Non-pigmented ciliary epithelial cell (primary cell): ENCODE measurements at places on chromosomes 4 and X.

- DNase-seq = peak; percentile 38
Measured at GRCh38 chrX:68827848-68828624, 785 bp upstream of the EFNB1 start.

GRCh38 chrX:52923781-52924241 is 26.7 kb downstream of the FAM156B start:
- no peak for DNase-seq

DNA sequence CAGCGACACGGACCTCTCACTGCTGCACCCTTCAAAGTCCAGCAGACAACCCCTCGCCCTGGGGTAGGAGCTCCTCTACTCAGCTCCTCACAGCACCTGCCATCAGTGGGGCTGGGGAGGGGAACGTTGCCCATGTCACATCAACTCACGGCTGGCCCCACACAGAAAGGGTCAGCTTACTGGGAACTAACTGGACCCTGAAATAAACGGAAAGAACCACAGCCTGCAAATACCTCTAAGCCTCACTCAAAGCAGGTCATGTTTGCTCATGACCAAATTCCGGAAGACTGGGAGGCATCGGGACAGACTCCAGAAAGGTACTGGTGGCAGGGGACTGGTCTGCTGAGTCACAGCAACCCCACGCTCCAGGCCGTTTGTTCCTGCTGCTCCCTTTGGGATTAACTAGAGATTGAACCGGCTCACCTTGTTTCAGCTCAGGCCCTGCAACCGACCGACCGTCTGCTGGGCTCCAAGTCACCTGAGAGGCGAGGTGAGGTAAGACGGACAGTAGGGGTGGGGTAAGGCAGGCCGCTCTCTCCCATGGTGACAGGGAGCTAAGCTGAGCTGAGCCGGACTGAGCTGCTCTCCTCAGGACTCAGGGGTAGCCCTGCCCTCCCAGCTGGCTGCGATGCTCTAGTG is 5.6 kb downstream of the G6PD start:
- DNase-seq = no peak

- DNase-seq = no peak
Measured at GRCh38 chr4:9923195-9923812, 98.0 kb downstream of the SLC2A9 start.

DNA sequence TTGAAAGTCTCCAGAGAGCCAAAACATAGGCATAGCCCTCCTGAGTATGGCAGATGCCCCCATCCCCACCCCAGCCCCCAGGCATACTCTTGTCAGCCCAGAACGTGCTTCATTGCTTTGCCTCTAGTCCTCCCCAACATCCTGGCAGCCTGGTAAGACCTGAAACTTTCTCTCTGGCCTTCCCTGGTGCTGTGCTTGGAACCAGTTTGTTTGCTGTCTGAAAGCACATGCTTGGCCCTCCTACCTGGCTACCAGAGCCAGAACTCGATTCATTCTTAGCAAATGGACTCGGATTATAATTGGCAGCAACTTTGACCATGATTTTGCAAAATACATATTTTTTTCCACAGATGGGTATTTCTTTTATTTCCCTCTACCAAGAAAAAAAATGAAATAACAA is 248.1 kb downstream of the USP46 start:
- no peak for DNase-seq

GRCh38 chr4:117156806-117157205 is 71.4 kb upstream of the TRAM1L1 start:
- no peak for DNase-seq

GRCh38 chr4:2637956-2638552 is 101.6 kb downstream of the FAM193A start:
- no peak for DNase-seq

DNA sequence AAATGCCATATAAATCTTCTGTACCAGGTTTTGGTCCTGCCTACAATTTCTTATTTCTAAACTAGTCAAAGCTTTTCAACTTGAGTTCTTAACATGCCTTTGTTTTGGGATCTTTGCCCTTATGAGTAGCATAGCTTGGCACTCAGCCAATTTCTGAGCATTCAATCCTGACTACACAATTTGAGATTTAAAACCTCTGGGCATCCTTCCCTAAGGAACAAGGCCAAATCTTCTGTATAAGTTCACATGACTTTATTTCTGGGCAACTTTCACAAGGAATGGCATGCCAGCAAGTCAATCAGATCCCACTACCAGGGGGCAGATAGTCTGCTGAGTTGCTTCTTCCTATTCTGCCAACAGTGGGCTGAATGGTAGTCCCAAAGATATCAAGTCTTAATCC is 254.2 kb downstream of the ADAMTS3 start:
- DNase-seq = peak; percentile 26

GRCh38 chr4:162241857-162242256 is 78.1 kb upstream of the FSTL5 start:
- DNase-seq = no peak

DNA sequence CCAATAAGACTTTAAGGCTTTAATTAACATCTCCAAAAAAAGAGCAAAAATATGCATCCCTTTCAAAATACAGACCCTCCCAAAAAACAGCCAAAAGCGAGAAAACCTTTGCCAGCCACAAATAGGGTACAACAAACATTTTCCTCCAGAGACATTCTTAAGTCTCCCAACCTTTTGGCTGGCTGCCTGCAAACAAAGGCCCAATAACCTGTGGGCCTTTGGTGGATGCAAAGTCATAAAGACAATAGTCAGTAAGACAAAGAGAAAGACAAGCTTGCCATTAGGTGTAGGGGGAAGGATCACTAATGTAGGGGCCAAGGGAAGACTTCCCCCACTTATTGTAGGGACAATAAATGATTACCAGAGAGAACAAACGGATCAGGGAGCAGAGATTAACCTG is 215.5 kb upstream of the ZFP42 start:
- no peak for DNase-seq

DNA sequence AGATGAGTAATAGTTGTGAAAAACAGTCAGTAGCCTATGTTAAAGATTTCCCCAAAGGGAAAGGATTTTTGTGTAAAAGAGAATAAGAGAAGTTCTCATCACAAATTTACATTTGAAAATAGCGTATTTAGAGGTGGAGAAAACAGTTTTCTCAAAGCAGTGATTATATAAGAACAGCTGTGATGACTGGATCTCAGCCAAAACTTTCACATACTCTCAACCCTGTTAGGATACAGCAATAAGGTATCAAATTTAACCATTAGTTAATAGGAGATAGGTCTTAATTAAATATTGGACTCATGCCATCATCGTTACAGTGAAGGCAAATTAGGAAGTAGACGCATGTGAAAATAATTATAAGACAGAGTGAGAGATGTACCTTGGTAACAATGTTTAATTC is 622.7 kb downstream of the PCDH18 start:
- DNase-seq = no peak

- DNase-seq = no peak
Measured at GRCh38 chr4:88457307-88458103, 586 bp downstream of the HERC5 start.

DNA sequence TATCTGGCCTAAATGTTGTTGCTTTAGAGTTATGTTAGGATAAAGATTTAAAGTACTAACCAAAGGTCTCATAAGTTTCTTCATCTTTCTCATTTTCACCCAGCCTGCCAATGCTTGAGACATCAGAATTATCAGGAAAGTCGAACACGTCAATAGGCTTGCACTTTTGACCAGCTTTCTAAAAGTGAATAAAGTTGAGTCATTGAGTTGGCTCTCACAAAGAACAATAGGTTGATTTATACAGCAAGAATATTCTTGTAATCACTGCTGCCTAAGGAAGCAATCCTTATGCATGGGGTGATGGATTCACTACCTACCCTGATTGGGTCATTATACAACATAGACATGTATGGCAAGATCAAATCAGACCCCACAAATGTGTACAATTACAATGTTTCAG is 5.0 kb downstream of the CENPU start:
- peak; percentile 51 for DNase-seq

- DNase-seq = peak; percentile 24
Measured at GRCh38 chrX:46408553-46409407, 136.4 kb downstream of the ZNF674 start.

DNA sequence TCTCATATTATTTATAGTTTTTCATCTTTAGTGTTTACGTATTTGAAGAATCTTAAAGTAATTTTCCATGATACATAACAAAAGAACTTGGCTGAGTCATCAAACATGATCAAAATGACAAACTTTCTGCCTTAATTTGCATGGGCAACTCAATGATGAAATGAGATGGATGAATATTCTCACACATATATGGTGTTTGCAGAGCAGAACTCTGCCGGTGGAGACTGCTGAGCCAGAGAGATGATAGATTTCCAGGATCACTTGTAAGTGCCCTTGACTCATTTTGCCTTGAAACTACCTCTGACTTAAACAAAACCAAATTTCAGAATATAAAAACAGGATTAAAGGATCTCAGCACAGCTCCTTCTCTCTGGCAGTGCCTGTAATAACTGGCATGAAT is 38.2 kb downstream of the TRPC3 start:
- DNase-seq = no peak

- no peak for DNase-seq
Measured at GRCh38 chr4:168604496-168605373, 107.9 kb downstream of the PALLD start.

DNA sequence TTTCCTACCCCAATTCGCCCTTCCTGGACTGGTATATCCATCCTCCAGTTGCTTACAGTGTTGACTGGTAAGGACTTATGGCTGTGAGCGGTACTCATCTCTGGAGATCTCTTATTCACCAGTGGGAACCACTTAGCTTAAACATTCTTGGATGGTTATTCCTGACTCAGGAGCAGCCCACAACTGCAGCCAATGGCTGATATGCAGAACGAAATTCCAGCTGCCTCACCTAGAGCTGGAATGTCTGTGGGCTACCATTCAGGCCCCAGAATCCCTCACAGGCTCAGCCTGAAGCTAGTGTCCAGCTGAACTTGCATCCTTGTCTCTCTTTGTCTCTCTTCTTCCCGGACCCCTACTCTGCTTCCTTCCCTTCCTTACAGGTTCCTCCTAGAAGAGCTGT is 138.9 kb upstream of the SMIM31 start:
- no peak for DNase-seq

GRCh38 chr4:40547789-40548132 is 81.9 kb downstream of the RBM47 start:
- DNase-seq = no peak

- no peak for DNase-seq
Measured at GRCh38 chr4:187218705-187219245, 495.1 kb upstream of the FAT1 start.

DNA sequence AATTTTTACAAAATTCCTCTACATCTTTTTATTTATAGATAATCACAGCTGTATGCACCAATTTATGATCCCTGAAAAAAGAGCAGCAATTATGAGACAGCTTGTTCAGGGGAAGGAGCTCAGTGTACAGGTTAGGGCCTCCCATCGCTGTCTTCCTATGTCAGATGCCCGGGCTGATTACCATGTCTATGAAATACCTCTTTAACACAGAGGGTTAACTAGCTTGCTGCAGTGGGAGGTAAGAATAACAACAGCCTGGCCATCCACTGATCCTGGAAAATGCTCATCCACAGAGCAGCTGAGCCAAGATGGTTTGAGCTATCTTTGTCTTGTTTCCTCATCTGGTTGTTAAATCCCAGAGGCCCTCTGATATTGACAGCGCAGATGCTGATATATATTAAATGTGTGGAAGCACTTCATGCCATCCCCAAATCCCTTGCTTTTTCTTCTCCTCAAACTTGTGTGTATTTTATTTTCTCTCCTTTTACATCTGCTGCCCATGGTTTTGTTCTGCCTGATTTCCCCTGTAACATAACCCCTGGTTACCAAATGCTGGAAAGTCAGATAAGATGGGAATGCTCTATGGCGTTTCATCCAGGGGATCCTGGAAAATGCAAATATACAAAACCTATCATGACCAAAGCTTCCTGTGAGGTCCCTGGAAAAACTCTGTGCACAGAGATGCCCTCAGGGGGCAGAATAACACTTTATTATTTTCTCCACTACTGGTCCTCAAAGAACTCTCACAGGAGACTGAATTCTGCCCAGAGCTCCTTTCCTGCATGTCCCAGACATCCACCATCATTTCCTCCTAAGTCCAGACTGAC is 85.8 kb upstream of the PUDP start:
- no peak for DNase-seq

DNA sequence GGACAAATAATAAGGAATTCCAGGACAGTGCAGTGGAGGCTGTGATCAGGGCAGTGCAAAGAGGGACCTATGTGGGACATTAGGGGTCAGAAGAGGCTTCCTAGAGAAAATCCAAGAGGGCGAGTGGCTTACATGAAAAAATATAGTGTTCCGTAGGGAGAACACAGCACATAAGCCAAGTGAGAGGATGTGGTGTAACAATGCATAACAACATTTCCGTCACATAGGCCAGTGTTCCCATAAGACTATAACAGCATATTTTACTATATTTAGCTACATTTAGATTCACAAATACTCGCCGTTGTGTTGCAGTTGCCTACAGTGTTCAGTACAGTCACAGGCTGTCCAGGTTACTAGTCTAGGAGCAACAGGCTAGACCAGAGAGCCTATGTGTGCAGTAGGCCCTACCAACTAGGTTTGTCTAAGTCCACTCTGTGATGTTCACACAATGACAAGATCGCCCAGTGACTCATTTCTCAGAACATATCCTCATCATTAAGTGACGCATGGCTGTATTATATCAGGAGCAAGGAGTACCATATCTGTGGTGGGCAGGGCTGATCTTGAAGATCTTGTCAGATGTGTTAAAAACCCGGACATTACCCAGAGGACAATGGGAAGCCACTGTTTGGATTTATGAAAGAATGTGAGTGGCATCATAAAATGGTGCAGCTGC is 74.0 kb upstream of the TBL1X start:
- no peak for DNase-seq

DNA sequence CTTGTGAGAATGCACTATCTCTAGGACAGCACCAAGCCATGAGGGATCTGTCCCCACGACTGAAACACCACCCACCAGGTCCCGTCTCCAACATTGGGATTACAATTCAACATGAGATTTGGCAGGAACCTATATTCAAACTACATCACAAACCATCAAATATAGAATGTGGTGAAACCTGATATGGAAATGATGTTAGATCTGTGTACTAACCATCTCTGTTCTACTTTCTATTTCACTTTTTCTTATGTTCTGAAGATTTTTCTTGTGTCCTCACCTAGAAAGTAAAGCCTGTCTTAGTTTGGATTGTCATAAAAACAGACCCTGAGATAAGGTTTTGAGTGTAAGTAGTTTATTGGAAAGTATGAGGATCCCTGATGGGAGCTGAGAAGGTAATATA is 37.8 kb upstream of the TACR3 start:
- no peak for DNase-seq

DNA sequence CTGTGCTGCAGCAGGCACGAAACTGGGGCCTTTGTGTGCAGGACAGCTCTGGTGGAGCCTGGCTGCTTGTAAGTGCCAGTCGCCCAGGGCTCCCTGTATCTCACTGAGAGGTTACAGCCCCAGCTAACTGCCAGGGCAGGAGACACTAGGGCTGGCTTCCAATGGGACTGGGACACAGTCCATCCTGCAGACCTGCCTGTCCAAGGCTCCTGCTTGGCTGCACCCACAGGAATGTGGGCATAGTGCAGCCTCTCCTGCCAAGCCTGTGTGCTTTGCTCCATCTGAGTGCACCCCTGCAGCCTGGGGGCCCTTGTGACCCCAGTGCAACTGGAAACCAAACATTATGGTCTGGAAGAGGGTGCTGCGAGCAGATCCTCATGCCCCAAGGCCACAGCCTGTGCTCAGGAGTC is 144.0 kb downstream of the ADAM29 start:
- DNase-seq = no peak

- no peak for DNase-seq
Measured at GRCh38 chrX:16739574-16739973, 20.2 kb downstream of the SYAP1 start.

GRCh38 chrX:12891171-12891570 is 15.2 kb upstream of the TLR8 start:
- DNase-seq = no peak
